ENCODE measurements at places on chromosomes 3 and 15. TPM values are rescaled to one million over a fixed set of nuclear protein-coding genes. Genes with fewer than 3 reads are reported as not detected.

ANKRD63 gene
- total RNA-seq, result not detected

CDHR4 gene
- not detected for total RNA-seq

IGSF10 gene
- 1.3 TPM for total RNA-seq

PCOLCE2 gene
- 1.5 TPM for total RNA-seq

MED12L gene
- total RNA-seq, result 0.36 TPM

ARL14 gene
- total RNA-seq, result not detected

THRB gene
- total RNA-seq, result 38.6 TPM

SH2D7 gene
- total RNA-seq, result not detected

LRCH3 gene
- total RNA-seq, result 25.3 TPM

GPR156 gene
- total RNA-seq, result 0.36 TPM

- H3K27ac ChIP-seq, result no peak overlapping the region
- no peak for DNase-seq
- no peak overlapping the region for H3K4me3 ChIP-seq
- no peaks in the 10 kb centered on the region for H3K36me3 ChIP-seq
- no peaks in the 10 kb centered on the region for H3K27me3 ChIP-seq
Measured at GRCh38 chr3:46455231-46456115, 9.2 kb downstream of the LTF start.

DNA sequence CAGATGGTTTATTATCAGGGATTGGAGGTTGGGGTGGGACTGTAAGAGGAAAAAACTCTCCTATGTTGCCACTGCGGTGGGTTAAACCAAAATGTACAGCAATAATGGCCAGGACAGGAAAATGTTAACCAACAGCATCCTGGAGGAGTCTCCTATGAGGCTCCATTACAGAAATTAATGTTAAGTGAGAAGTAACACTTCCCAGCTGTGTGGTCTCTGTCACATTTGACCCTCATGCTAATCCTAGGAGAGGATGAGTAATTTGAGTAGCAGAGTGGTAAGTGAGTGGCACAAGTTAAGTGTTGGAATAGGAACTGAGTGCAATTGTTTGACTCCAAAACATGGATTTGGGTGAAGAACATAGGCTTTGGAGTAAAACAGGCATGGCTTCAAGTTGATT, 39.0 kb downstream of the ARHGEF3 start:
- H3K4me3 ChIP-seq, result no peak overlapping the region
- H3K27ac ChIP-seq, result no peak overlapping the region
- no peak for DNase-seq

DNA sequence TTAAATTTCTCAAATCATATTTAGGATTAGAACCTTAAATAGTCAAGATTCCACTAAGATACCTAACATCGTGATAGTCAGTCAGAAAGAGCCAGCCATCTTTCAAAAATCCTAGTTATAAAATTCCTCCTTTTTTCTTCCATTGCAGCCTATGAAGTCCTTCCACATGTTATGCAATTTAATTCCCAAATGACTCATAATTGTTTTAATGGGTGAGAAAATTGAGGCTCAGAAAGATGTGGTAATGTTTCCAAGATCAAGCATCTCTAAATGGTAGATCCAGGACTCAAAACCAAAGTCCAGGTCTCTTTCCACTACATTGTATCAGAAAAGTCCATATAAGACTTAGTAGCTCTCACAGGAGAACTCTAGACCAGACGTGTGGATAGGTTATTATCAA, 9.5 kb downstream of the CFAP44 start:
- no peak for DNase-seq
- H3K4me1 ChIP-seq, result no peaks in the 10 kb centered on the region
- no peaks in the 10 kb centered on the region for H3K27me3 ChIP-seq
- peaks cover 3% of the 10 kb centered on the region for H3K36me3 ChIP-seq

GRCh38 chr3:151009981-151010380, 37.5 kb upstream of the CLRN1 start:
- H3K27ac ChIP-seq, result no peak overlapping the region
- no peaks in the 10 kb centered on the region for H3K36me3 ChIP-seq
- H3K27me3 ChIP-seq, result no peaks in the 10 kb centered on the region
- H3K4me3 ChIP-seq, result no peak overlapping the region
- no peaks in the 10 kb centered on the region for H3K4me1 ChIP-seq

- no peak overlapping the region for H3K4me3 ChIP-seq
- H3K4me1 ChIP-seq, result peaks cover 18% of the 10 kb centered on the region
- H3K27me3 ChIP-seq, result no peaks in the 10 kb centered on the region
- no peaks in the 10 kb centered on the region for H3K36me3 ChIP-seq
- no peak for DNase-seq
- no peak overlapping the region for H3K27ac ChIP-seq
Measured at GRCh38 chr3:152084441-152085158, 184.1 kb upstream of the MBNL1 start.

DNA sequence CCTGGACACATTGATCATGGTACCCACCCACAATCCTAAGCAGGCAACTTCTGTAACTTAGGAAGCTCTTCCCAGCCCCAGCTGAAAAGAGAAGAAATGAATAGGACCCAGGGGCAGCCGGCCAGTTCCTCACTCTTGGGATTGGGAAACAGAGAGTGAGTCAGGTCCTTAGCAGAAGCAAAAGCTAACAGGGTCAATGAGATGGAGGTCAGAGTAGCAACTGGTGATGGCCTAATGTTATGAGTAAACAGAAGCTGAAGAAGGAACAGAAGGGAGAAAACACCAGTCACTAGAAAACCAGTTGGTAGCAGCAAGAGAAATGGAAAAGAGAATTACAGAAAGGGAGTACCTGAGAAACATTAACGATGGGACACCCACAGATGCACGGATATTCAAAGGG, 20.0 kb downstream of the RIOX2 start:
- H3K27me3 ChIP-seq, result no peaks in the 10 kb centered on the region
- no peak overlapping the region for H3K4me3 ChIP-seq
- peak; percentile 76 for DNase-seq
- H3K36me3 ChIP-seq, result peaks cover 77% of the 10 kb centered on the region

GRCh38 chr3:43870120-43870519, 179.4 kb downstream of the ABHD5 start:
- no peaks in the 10 kb centered on the region for H3K36me3 ChIP-seq
- no peaks in the 10 kb centered on the region for H3K27me3 ChIP-seq
- H3K27ac ChIP-seq, result no peak overlapping the region

GRCh38 chr3:140091143-140091542, 156.2 kb downstream of the CLSTN2 start:
- H3K27ac ChIP-seq, result peak overlapping the region; percentile 68
- H3K4me1 ChIP-seq, result peaks cover 27% of the 10 kb centered on the region
- H3K27me3 ChIP-seq, result no peaks in the 10 kb centered on the region
- no peaks in the 10 kb centered on the region for H3K36me3 ChIP-seq
- DNase-seq, result no peak

DNA sequence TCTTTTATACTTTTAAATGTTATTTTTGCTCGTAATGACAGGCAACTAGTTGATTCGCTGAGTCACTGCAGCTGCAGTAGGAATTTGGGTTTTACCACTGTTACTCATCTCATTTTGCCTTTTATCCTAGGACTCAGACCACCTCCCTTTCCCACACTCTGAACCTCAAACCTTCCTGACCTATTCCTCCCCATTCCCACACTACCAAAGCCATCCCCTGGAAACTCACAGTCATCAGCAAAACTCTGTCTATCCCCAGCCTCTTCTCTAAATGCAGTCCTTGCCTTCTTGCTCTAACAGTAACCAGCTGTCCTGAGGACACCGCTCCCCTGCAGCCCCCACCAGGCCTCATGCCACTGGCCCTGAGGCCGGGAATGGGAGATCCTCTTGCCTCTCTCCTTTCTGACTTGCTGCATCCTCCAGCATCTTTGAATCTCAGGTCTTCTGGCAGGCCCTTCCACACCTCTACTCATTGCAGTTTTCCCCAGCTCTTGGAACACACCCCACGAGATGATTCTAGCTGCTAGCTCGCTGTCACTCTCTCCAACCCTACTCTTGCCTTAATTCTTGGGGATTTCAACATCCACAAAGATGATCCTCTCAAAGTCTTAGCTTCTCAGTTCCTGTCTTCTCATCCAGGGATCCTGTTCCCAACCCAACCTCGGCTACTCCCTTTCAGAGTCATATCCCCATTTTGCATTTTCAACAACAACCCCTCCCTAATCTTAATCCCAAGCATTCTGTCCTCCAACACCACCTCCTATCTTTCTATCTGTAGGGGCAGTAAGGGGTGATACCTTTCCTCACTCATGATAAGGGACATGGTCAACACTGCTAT, 55.9 kb upstream of the C3orf80 start:
- no peak for DNase-seq
- H3K27ac ChIP-seq, result no peak overlapping the region
- no peaks in the 10 kb centered on the region for H3K27me3 ChIP-seq
- H3K4me3 ChIP-seq, result no peak overlapping the region

- H3K36me3 ChIP-seq, result no peaks in the 10 kb centered on the region
- DNase-seq, result no peak
- H3K4me1 ChIP-seq, result no peaks in the 10 kb centered on the region
- no peak overlapping the region for H3K27ac ChIP-seq
- H3K27me3 ChIP-seq, result no peaks in the 10 kb centered on the region
Measured at GRCh38 chr3:40923143-40923542, 276.2 kb upstream of the CTNNB1 start.

DNA sequence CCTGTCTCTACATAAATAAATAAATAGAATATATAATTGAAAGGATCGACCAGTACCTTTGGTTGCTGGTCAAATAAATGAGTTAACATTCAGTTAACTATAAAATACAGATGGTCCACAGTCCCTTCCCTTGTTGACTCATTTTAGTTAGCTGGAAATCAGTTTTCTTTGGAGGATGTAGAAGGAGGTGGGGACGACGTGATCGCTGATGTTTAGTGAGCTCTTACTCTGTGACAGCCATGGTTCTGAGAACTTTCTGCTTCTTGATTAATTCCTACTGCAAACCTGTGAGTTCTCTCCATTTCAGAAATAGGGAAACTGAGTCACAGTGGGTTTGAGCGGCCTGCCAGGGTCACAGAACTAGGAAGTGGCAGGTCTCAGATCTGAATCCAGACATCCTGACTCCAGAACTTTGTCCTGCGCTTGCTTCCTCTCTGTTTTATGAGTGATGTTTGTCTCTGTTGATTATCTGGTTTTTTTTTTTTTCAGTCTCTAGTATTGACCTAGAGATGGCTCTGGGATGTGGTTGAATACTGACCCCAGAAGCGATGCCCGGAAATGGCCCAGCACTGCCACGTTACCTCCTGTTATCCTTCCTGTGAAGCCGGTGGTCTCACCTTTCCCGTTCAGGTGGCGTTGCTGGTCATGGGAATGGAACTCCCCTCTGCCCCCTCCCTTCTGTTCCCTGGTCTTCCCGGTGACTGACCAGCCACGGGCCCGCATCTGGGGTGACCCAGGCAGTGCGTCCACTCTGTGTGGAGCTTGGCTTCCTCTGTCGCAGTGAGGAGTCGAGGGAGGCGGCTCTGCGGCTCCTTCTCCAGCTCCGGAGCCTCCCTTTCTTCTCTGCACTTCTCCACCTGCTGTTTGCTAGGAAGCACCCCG, 18.2 kb downstream of the SYNM start:
- H3K27ac ChIP-seq, result peak overlapping the region; percentile 96
- no peak for DNase-seq
- H3K27me3 ChIP-seq, result no peaks in the 10 kb centered on the region

GRCh38 chr15:81372575-81372974, 1.4 kb downstream of the TMC3 start:
- H3K4me3 ChIP-seq, result no peak overlapping the region
- DNase-seq, result no peak
- H3K4me1 ChIP-seq, result no peaks in the 10 kb centered on the region
- H3K36me3 ChIP-seq, result no peaks in the 10 kb centered on the region
- H3K27ac ChIP-seq, result no peak overlapping the region
- H3K27me3 ChIP-seq, result peaks cover 5% of the 10 kb centered on the region

DNA sequence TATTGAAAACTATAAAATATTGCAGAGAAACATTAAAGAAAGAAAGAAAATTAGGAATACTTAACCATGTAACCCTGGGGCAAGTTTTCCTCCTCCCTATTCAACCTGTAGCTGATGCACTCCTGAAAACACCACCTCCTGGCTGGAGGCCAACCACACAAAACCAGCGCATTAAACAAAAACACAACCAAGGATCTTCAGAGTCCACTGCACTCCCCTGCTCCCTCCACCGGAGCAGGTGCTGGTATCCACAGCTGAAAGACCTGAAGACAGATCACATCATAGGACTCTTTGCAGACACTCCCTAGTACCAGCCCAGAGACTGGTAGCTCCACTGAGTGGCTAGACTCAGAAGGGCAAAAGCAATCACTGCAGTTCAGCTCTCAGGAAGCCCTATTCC, 13.6 kb upstream of the ADAMTS17 start:
- no peak overlapping the region for H3K4me3 ChIP-seq
- no peaks in the 10 kb centered on the region for H3K27me3 ChIP-seq
- H3K4me1 ChIP-seq, result no peaks in the 10 kb centered on the region
- no peaks in the 10 kb centered on the region for H3K36me3 ChIP-seq
- H3K27ac ChIP-seq, result no peak overlapping the region

DNA sequence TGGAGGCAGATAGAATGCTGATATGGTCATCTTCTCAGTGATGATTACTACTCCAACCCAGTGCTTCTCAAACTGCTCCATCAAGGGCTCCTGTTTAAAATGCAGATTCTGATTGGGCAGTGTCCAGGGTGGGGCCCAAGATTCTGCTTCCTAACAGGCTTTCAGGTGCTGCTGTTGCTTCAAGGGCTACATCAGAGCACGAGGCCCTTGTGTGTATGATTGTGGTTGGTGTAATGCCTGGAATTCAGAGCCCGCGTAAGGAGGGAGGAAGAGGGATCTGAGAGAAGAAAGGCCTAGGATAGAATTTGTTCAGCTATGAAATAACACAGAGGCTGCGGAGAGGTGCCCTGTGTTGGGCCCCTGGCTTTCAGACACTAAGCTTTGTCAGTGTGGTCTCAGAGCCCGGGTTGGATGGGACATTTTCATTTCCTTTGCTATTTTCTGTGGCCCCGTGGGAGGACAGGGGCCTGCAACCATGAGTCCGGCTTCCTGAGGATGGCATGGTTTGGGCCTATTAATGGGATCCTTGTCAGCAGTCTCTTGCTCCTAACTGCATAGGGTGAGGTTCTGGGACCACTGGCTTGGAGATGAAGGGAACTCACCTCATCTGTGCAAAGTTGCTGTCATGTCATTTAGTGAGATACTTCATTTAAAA, 53.0 kb downstream of the ATP1B3 start:
- H3K4me3 ChIP-seq, result no peak overlapping the region
- no peak for DNase-seq
- no peaks in the 10 kb centered on the region for H3K27me3 ChIP-seq
- no peaks in the 10 kb centered on the region for H3K4me1 ChIP-seq
- H3K27ac ChIP-seq, result no peak overlapping the region

GRCh38 chr3:89851974-89852621, 744.7 kb downstream of the EPHA3 start:
- H3K27ac ChIP-seq, result no peak overlapping the region
- H3K27me3 ChIP-seq, result no peaks in the 10 kb centered on the region
- H3K4me1 ChIP-seq, result no peaks in the 10 kb centered on the region
- H3K36me3 ChIP-seq, result no peaks in the 10 kb centered on the region
- no peak for DNase-seq
